NCI-H460 (cell line): ENCODE measurements at places on chromosomes 3 and 15. TPM values are rescaled to one million over a fixed set of nuclear protein-coding genes. Genes with fewer than 3 reads are reported as not detected.
A peak's percentile ranks its signal among the peaks of the same experiment; 100 is the strongest.

GRCh38 chr3:6204891-6205290 is 656.0 kb upstream of the GRM7 start:
- DNase-seq: no peak

GRCh38 chr3:195263193-195263924 is 7.6 kb downstream of the XXYLT1 start:
- no peak for DNase-seq

GRCh38 chr3:136802481-136802996 is 16.4 kb upstream of the SLC35G2 start:
- peak; percentile 23 for DNase-seq

DNA sequence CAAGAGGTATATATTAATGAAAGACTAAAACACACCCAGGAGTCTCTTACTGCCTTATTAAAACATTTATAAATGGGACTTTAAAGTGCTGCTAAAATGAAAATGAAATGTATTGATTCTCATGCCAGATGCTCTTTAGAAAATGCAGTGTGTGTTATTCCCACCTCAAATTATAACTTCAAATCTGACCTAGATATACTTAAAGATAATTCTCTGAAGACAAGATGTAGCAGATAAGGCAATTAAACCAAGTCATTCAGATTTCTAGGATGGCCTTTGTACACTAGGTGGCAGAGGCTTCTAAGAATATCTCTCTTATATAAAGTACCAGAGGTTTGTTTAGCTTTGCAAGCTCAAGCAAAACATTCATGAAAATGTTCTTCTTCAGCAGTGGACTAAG is 26.9 kb upstream of the GOLGA8B start:
- DNase-seq: peak; percentile 11

DNA sequence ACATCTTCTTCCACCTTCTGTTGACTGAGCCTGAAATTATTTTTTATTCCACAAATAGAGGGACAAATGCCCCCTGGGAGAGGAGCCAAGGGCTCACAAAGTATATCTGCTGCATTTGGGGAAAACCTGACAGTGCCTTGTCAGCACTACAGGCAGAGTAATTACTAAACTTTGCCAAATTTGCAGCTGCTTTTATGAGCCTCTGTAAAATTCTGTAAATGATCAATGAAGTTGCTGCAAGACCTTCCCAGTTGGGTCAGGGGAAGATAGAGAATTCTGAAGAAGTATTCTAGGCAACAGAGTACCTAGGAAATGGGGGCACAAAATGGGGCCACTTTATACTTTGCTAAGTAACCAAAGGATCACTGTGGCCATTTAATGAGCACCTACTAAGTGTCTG is 10.5 kb downstream of the GHSR start:
- DNase-seq: no peak

DNA sequence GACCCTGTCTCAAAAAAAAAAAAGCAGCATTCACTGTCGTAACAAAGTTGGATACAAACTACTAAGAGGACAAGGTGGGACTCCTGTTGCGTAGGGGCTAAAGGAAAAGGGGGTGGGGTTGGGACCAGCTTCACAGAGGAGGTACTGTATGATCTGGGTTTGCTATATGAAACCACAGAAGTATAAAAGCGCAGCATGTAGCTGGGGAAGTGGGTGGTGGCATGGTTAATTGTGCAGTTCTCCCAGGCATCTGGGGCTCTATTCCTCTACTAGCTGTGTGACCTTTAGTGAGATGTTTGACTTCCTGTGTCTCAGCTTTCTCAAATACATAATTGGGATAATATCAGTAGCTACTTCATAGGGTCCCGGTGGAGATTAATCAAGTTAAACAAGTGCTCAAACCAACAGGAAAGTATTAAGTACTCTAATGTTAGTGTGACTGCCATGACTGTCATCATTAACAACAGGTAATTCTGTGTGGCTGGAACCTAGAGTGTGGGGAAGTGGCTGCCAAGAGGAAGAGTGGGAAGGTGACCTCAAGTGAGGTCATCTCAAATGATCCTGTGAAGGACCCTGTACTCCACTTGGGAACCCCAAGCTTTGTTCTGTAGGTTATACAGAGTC is 11.5 kb downstream of the PARP16 start:
- no peak for DNase-seq

DNA sequence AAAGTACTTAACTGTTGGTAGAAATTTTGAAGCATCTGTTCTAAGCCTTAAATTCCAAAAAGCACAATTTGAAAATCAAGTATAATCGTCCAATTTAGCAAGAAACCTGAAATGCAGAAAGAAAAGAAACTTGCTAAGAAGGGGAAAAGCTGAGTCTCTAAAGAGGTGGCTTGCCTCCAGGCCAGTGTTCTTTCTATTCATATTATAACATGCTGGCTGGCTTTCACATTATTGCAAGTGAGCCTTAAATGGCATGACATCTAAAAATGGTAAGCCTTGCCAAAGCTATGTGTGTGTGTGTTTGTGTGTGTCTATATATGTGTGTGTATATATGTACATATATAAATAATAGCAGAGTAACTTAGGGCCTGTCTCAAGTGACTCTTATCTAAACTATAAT is 89.5 kb downstream of the FGF12 start:
- DNase-seq: no peak

GRCh38 chr15:71595846-71596553 is 214.4 kb upstream of the NR2E3 start:
- DNase-seq: no peak

GRCh38 chr15:52153900-52154895 is 37.0 kb downstream of the GNB5 start:
- no peak for DNase-seq

CXCR6 gene
- 0.10 TPM in 1 of 2 replicates, not detected in the other for total RNA-seq

- no peak for DNase-seq
Observed at GRCh38 chr15:68322796-68323195, 45.3 kb downstream of the FEM1B start.

CLRN1 gene
- total RNA-seq: not detected in 2 replicates

PEX5L gene
- total RNA-seq: 0.02 TPM in 1 of 2 replicates, not detected in the other
